Progenitor cell of endocrine pancreas (in vitro differentiated cells): ENCODE measurements at places on chromosomes 1 and 21.

- no peaks in the 10 kb centered on the region for H3K27me3 ChIP-seq
- H3K36me3 ChIP-seq, result peaks cover 41% of the 10 kb centered on the region
- H3K27ac ChIP-seq, result no peak overlapping the region
- H3K4me1 ChIP-seq, result no peaks in the 10 kb centered on the region
- no peak overlapping the region for H3K4me3 ChIP-seq
Observed at GRCh38 chr21:33550772-33551660, 8.2 kb downstream of the SON start.

GRCh38 chr1:15704526-15705183 lies 20.5 kb downstream of the PLEKHM2 start:
- no peak overlapping the region for H3K4me3 ChIP-seq
- no peak overlapping the region for H3K27ac ChIP-seq
- DNase-seq, result no peak
- H3K27me3 ChIP-seq, result no peaks in the 10 kb centered on the region

- no peaks in the 10 kb centered on the region for H3K36me3 ChIP-seq
- no peak overlapping the region for H3K27ac ChIP-seq
- DNase-seq, result no peak
- H3K4me3 ChIP-seq, result no peak overlapping the region
- H3K27me3 ChIP-seq, result peaks cover 3% of the 10 kb centered on the region
Observed at GRCh38 chr1:87513966-87514660, 185.4 kb downstream of the LMO4 start.

GRCh38 chr1:116436611-116436970 lies 63.5 kb downstream of the ATP1A1 start:
- H3K4me1 ChIP-seq, result peaks cover 21% of the 10 kb centered on the region
- H3K36me3 ChIP-seq, result no peaks in the 10 kb centered on the region
- DNase-seq, result no peak

GRCh38 chr1:114833421-114833820 lies 21.2 kb upstream of the SYCP1 start:
- H3K27ac ChIP-seq, result no peak overlapping the region
- H3K4me1 ChIP-seq, result peaks cover 2% of the 10 kb centered on the region
- H3K27me3 ChIP-seq, result peaks cover 2% of the 10 kb centered on the region
- H3K36me3 ChIP-seq, result no peaks in the 10 kb centered on the region
- DNase-seq, result no peak

GRCh38 chr1:53075206-53075605 lies 13.2 kb downstream of the PODN start:
- no peaks in the 10 kb centered on the region for H3K4me1 ChIP-seq
- H3K4me3 ChIP-seq, result no peak overlapping the region
- H3K27ac ChIP-seq, result no peak overlapping the region
- H3K27me3 ChIP-seq, result peaks cover 43% of the 10 kb centered on the region

- H3K27me3 ChIP-seq, result no peaks in the 10 kb centered on the region
- no peak overlapping the region for H3K27ac ChIP-seq
- no peaks in the 10 kb centered on the region for H3K36me3 ChIP-seq
- no peak overlapping the region for H3K4me3 ChIP-seq
- no peak for DNase-seq
Observed at GRCh38 chr21:40018871-40019475, 151.7 kb downstream of the PCP4 start.

- no peak overlapping the region for H3K4me3 ChIP-seq
- DNase-seq, result no peak
- H3K4me1 ChIP-seq, result peaks cover 6% of the 10 kb centered on the region
- no peaks in the 10 kb centered on the region for H3K36me3 ChIP-seq
- H3K27me3 ChIP-seq, result peaks cover 13% of the 10 kb centered on the region
Observed at GRCh38 chr1:90534116-90534515, 183.0 kb downstream of the BARHL2 start.

GRCh38 chr1:206944703-206945102 lies 1.6 kb downstream of the PIGR start:
- peaks cover 22% of the 10 kb centered on the region for H3K27me3 ChIP-seq
- no peaks in the 10 kb centered on the region for H3K36me3 ChIP-seq
- no peak overlapping the region for H3K27ac ChIP-seq
- DNase-seq, result no peak
